Gastrocnemius medialis (tissue), 4 donors: ENCODE measurements at places on chromosomes 11 and 22. TPM values are rescaled to one million over a fixed set of nuclear protein-coding genes. Genes with fewer than 3 reads are reported as not detected.

DNA sequence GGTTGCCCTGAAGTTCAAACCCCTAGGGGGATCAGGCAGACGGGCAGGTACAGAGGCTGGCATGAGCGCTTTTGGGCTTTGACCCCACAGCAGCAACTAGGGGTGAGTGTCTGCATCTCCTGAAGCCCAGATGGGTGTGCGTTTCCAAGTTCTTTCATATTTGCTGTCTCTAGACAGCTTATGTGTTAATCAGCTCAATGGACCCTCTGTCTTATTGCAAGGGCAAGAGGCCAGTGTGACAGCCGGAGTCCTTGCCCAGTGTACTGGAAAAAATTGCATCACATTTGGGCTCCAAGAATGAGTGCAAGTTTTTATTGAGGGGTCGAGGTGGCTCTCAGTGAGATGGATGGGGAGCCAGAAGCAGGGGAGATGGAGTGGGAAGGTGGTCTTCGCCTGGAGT lies 1863.7 kb upstream of the RAG2 start:
- no peak overlapping the region for H3K27ac ChIP-seq
- no peaks in the 10 kb centered on the region for H3K27me3 ChIP-seq
- no peak overlapping the region for H3K4me3 ChIP-seq
- H3K36me3 ChIP-seq: no peaks in the 10 kb centered on the region

DNA sequence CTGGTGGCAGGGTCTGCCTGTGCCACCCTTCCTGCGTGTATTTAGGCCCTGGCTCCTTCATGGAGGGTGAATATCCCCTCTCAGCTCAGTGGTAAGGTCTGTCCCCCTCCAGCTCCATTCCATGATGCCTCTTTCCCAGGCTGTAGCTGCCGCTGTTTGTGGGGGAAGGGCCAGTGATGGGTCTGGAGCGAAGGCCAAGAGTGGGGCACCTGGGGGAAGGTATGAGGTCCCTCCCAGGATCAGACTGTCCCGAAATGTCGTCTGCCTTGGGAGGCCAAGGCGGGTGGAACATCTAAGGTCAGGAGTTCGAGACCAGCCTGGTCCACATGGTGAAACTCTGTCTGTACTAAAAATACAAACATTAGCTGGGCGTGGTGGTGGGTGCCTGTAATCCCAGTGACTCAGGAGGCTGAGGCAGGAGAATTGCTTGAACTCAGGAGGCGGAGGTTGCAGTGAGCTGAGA lies 1.1 kb downstream of the CD151 start:
- H3K27me3 ChIP-seq: peaks cover 14% of the 10 kb centered on the region
- no peaks in the 10 kb centered on the region for H3K36me3 ChIP-seq
- H3K27ac ChIP-seq: peak overlapping the region; percentile 97
- DNase-seq: peak; percentile 68

GRCh38 chr22:45201678-45202332 lies 38.1 kb downstream of the NUP50 start:
- DNase-seq: no peak
- no peaks in the 10 kb centered on the region for H3K4me1 ChIP-seq
- H3K27ac ChIP-seq: no peak overlapping the region

- no peaks in the 10 kb centered on the region for H3K27me3 ChIP-seq
- DNase-seq: peak; percentile 97
- H3K4me3 ChIP-seq: peak within 1 kb of the TSS; percentile 98
- H3K36me3 ChIP-seq: peaks cover 24% of the 10 kb centered on the region
- H3K27ac ChIP-seq: peak within 1 kb of the TSS; percentile 98
Measured at GRCh38 chr22:49960159-49961004, at the start of gene PIM3. Gene PIM3, plus strand, starts transcription at chr22:49960772. Its CDS starts 176 bp downstream, at chr22:49960948.

DNA sequence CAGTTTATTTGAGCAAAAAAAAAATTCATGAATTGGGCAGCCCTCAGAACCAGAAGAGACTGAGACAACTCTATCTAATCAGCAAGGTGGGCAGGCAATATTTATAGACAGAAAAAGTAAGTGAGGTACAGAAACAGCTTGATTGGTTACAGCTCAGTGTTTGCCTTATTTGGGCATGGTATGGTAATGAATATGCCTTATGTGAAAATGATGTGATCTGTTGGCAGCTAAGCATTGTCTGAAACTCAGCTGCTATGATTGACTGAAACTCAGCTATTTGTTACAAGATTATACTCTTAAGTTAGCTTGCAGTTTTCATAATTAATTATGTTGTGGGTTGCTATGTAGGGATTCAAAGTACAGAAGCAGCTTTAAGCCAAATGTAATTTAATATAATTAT lies 127.6 kb downstream of the CNTN5 start:
- H3K27ac ChIP-seq: no peak overlapping the region
- H3K4me3 ChIP-seq: no peak overlapping the region
- DNase-seq: no peak
- no peaks in the 10 kb centered on the region for H3K27me3 ChIP-seq
- H3K36me3 ChIP-seq: no peaks in the 10 kb centered on the region

- H3K36me3 ChIP-seq: no peaks in the 10 kb centered on the region
- H3K4me1 ChIP-seq: no peaks in the 10 kb centered on the region
- H3K27ac ChIP-seq: no peak overlapping the region
- DNase-seq: no peak
- peaks cover 5% of the 10 kb centered on the region for H3K27me3 ChIP-seq
Measured at GRCh38 chr11:134398079-134398444, 14.0 kb downstream of the B3GAT1 start.

- no peak overlapping the region for H3K4me3 ChIP-seq
- no peak for DNase-seq
- H3K27ac ChIP-seq: no peak overlapping the region
Measured at GRCh38 chr11:73163638-73164174, 21.6 kb upstream of the FCHSD2 start.

GRCh38 chr22:20034143-20034542 lies 13.2 kb downstream of the TANGO2 start:
- H3K27ac ChIP-seq: no peak overlapping the region
- H3K4me1 ChIP-seq: peaks cover 24% of the 10 kb centered on the region
- no peak for DNase-seq
- no peak overlapping the region for H3K4me3 ChIP-seq
- H3K36me3 ChIP-seq: no peaks in the 10 kb centered on the region

DNA sequence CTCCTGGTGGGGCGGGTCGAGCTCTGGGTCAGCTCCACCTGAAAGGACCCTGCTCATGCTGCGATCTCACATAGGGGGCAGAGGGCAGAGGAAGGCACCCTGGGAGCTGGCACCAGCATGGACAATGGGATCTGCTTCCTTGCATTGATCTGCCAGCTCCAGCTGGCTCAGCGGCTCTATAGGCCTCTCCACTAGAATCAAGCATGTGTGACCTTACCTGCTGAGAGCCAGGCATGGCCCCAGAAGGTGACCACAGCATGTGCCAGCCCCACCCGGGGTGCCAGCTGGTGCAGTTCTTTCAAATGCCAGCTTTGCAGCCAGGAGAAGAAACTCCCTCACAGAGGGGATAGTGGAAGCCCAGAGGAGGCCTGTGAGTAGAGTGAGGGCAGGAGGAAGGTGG lies 22.0 kb upstream of the KLHL35 start:
- H3K4me1 ChIP-seq: no peaks in the 10 kb centered on the region
- no peak overlapping the region for H3K4me3 ChIP-seq
- DNase-seq: no peak
- H3K36me3 ChIP-seq: no peaks in the 10 kb centered on the region
- no peak overlapping the region for H3K27ac ChIP-seq
- no peaks in the 10 kb centered on the region for H3K27me3 ChIP-seq

DNA sequence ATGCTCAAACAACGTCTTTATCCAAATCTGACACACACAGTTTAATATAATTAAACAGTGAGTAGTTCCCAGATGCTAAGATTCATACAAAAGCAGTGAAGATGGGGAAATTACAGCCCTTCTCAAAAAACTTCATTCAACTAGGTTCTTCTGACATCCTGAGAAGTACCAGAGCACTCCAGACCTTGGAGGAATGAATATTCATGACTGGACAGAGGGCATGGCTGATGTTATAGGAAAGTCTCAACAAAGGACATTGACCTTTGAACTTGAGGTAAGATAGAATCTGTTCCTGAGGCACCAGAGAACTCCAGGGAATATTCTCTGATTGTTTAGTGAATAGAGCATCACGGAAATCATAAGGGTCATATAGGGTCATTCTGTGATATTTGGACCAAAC lies 106.4 kb upstream of the SLC5A12 start:
- DNase-seq: no peak
- no peak overlapping the region for H3K27ac ChIP-seq
- no peaks in the 10 kb centered on the region for H3K36me3 ChIP-seq
- no peaks in the 10 kb centered on the region for H3K4me1 ChIP-seq
- no peaks in the 10 kb centered on the region for H3K27me3 ChIP-seq

DNA sequence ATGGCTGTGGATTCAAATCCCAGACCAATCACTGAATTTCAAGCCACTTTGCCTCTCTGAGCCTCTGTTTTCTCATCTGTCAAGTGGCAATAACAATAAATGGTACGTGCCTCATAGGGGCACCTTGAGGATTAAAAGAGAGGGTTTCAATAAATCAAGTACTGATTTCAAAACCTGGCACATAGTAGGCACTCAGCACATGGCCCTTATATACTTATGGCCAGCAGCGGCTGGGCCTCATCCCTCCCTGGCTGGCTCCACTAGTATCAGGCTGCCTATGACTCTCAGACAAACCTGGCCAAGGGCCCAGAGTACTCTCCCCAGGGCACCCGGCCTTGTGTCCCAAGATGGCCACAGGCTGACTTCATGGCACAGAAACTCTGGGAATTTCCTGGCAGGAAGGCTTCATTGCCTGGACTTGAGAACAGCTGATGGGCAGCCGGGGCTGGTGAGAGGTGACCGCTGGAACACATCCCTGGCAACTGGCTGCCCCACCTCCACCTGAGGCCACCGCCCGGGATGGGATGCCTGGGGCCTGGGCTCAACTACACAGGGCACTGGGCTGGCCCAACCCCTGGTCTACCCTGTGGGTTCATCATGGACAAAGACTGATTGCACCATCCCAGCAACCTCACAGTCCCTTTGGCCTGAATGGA lies 3.4 kb downstream of the FADS3 start:
- H3K4me3 ChIP-seq: no peak overlapping the region
- no peaks in the 10 kb centered on the region for H3K27me3 ChIP-seq
- H3K27ac ChIP-seq: peak overlapping the region; percentile 82
- H3K4me1 ChIP-seq: peaks cover 34% of the 10 kb centered on the region
- no peaks in the 10 kb centered on the region for H3K36me3 ChIP-seq
- peak; percentile 98 for DNase-seq

GRCh38 chr11:34208266-34209135 lies 103.1 kb downstream of the NAT10 start:
- no peak overlapping the region for H3K4me3 ChIP-seq
- no peak for DNase-seq
- no peaks in the 10 kb centered on the region for H3K27me3 ChIP-seq
- no peaks in the 10 kb centered on the region for H3K4me1 ChIP-seq
- no peaks in the 10 kb centered on the region for H3K36me3 ChIP-seq
- no peak overlapping the region for H3K27ac ChIP-seq

DNA sequence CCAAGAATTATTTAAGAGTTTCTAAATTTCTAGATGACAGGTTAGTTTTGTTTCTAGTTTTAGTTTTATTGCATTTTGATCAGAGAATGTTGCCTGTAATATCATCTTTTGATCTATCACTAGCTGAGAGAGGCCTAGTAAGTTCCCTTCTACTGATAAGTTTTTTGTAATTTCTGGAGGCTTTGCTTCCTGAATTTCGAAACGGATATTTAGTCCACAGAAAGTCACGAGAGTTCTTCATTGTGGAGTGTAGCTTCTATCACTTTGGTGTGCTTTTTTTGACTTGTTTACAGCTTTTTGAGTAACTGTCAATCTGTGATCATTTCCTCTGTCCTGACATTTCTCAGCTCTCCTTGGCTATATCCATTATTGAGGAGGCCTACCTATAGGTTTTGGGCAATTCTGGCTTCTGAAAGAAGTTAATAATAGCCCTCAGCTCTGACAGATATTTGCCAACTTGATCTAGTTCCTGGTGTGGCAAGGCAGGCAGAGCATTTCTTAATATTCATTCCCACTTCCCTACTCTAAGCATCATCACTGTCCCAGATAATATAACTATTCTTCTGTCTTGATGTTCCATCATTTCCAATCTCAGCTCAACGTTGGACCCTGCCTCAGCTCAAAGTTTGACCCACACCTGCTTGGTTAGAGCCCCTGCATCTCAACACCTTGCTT lies 171.3 kb downstream of the BLID start:
- no peaks in the 10 kb centered on the region for H3K36me3 ChIP-seq
- H3K4me1 ChIP-seq: no peaks in the 10 kb centered on the region
- DNase-seq: no peak
- H3K4me3 ChIP-seq: no peak overlapping the region
- no peak overlapping the region for H3K27ac ChIP-seq

GRCh38 chr11:126634963-126635362 lies 279.5 kb downstream of the ST3GAL4 start:
- H3K27ac ChIP-seq: no peak overlapping the region
- H3K4me1 ChIP-seq: no peaks in the 10 kb centered on the region
- H3K4me3 ChIP-seq: no peak overlapping the region
- no peaks in the 10 kb centered on the region for H3K36me3 ChIP-seq
- DNase-seq: no peak
- peaks cover 2% of the 10 kb centered on the region for H3K27me3 ChIP-seq

- peak overlapping the region; percentile 35 for H3K4me3 ChIP-seq
- H3K4me1 ChIP-seq: peaks cover 99% of the 10 kb centered on the region
- peak overlapping the region; percentile 97 for H3K27ac ChIP-seq
- H3K36me3 ChIP-seq: no peaks in the 10 kb centered on the region
- H3K27me3 ChIP-seq: no peaks in the 10 kb centered on the region
Measured at GRCh38 chr22:46085828-46086576, 64.3 kb upstream of the PPARA start.

GRCh38 chr11:60792521-60792920 lies 7.4 kb downstream of the MS4A10 start:
- H3K36me3 ChIP-seq: no peaks in the 10 kb centered on the region
- H3K27ac ChIP-seq: no peak overlapping the region
- H3K4me1 ChIP-seq: no peaks in the 10 kb centered on the region
- no peak overlapping the region for H3K4me3 ChIP-seq

GRCh38 chr11:110828086-110828485 lies 115.8 kb upstream of the ARHGAP20 start:
- no peaks in the 10 kb centered on the region for H3K27me3 ChIP-seq
- no peaks in the 10 kb centered on the region for H3K36me3 ChIP-seq
- H3K27ac ChIP-seq: no peak overlapping the region

- no peaks in the 10 kb centered on the region for H3K27me3 ChIP-seq
- no peak overlapping the region for H3K4me3 ChIP-seq
- H3K4me1 ChIP-seq: no peaks in the 10 kb centered on the region
- DNase-seq: no peak
- H3K27ac ChIP-seq: no peak overlapping the region
Measured at GRCh38 chr11:15276621-15277020, 161.9 kb downstream of the INSC start.

DNA sequence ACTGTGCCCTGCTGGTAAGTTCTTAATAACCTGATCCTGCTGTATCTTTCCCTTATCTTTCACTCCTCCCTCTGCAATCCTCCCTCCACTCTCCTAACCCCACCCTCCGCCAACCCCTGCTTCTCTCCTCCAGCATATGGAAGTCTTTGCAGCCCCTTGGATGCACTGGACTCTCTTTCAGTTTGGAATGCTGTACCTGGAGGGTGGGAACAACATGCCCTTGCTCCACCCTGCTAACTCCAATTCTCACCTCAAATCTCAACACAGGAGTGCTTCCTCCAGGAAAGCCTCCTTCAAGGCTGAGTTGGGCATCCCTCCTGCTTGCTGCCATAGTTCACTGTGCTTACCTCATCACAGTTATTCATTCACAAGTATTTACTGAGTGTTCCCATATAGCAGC lies 52.8 kb upstream of the LDLRAD3 start:
- H3K27ac ChIP-seq: no peak overlapping the region
- peaks cover 8% of the 10 kb centered on the region for H3K4me1 ChIP-seq
- H3K36me3 ChIP-seq: no peaks in the 10 kb centered on the region
- H3K4me3 ChIP-seq: no peak overlapping the region
- no peaks in the 10 kb centered on the region for H3K27me3 ChIP-seq

POU2AF1 gene
- 0.29 TPM for total RNA-seq

TUBA8 gene
- 68.7 TPM for total RNA-seq

UPK3A gene
- total RNA-seq: 0.75 TPM

P2RY2 gene
- 21.8 TPM for total RNA-seq

GPHA2 gene
- not detected for total RNA-seq

OR52I2 gene
- total RNA-seq: not detected

OR52A1 gene
- total RNA-seq: not detected

OR51B2 gene
- total RNA-seq: not detected

NTM gene
- 0.69 TPM for total RNA-seq

SERPING1 gene
- total RNA-seq: 90.0 TPM
